ENCODE measurements at places on chromosomes 4 and X.

GRCh38 chrX:13387666-13388494 is 68.0 kb upstream of the ATXN3L start:
- DNase-seq = no peak

GRCh38 chr4:25903900-25904747 is 9.9 kb upstream of the SMIM20 start:
- no peak for DNase-seq

GRCh38 chr4:183831026-183831446 is 74.1 kb upstream of the STOX2 start:
- DNase-seq = no peak

- no peak for DNase-seq
Measured at GRCh38 chrX:143095816-143096215, 70.1 kb downstream of the SPANXN4 start.

- peak; percentile 37 for DNase-seq
Measured at GRCh38 chrX:46957297-46957696, 45.1 kb downstream of the JADE3 start.

GRCh38 chrX:149937871-149938426 is 342 bp downstream of the EOLA2 start:
- no peak for DNase-seq

DNA sequence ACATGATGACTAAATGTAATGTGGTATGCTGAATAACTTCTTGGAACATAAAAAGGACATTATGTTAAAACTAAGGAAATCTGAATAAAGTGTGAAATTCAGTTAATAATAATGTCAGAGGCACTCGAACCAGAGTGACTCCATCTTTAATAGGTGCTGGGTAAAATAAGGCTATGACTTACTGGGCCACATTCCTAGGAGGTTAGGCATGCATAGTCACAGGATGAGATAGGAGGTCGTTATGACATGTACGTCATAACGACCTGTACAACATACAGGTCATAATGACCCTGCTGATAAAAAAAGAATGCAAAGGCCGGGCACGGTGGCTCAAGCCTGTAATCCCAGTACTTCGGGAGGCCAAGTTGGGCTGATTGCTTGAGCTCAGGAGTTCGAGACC is 28.9 kb upstream of the OPHN1 start:
- no peak for DNase-seq

- no peak for DNase-seq
Measured at GRCh38 chr4:117996891-117997290, 37.4 kb upstream of the NDST3 start.

DNA sequence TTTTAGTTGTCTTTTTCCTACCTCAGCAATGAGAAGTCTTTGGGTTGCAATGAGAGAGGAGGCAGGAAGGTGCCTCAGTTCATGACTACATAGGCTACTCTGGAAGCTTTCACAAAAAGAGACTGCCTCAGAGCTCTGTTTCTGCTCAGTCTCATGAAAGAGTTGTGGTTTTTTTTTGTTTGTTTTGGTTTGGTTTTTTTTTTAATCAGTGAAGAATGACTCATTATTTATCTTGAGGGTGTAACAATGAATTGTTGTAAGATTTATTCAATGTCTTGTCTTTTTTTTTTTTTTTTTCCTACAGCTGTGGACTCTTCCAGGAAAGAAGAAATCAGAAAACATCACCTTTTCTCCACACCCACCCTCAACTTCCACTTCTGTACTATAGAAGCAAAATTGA is 67.5 kb upstream of the CXCL13 start:
- DNase-seq = no peak

GRCh38 chr4:36290641-36291040 is 9.2 kb downstream of the DTHD1 start:
- no peak for DNase-seq

- no peak for DNase-seq
Measured at GRCh38 chr4:8143392-8144140, 15.0 kb downstream of the ABLIM2 start.

DNA sequence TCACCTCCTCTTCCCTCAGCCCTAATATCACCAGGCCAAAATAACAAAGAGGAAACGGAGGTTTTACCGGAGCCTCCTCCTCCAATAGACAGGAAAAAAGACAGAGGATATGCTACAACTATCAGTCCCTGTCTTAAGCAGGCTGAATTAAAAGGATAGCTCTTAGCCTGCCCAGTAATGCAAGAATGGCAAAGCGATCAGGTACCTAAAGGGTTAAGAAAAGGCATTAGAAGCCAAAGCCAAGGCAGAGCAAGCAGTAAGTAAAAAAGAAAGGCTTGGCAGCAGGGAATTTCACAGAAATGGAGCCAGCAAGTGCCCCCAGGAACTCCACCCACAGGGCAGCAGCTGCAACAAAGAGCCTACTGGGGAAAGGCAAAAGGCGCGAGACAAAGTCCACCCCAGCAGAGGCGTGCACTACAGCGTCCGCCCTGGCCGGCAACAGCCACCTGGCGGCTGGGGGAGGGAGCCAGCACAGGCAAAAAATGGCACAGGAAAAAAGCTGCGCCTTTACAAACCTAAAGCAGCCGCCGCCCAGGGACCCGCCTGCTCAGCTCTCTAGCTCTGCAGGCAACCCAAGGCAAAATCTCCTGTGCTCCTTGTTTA is 220.6 kb upstream of the ZC4H2 start:
- no peak for DNase-seq

DNA sequence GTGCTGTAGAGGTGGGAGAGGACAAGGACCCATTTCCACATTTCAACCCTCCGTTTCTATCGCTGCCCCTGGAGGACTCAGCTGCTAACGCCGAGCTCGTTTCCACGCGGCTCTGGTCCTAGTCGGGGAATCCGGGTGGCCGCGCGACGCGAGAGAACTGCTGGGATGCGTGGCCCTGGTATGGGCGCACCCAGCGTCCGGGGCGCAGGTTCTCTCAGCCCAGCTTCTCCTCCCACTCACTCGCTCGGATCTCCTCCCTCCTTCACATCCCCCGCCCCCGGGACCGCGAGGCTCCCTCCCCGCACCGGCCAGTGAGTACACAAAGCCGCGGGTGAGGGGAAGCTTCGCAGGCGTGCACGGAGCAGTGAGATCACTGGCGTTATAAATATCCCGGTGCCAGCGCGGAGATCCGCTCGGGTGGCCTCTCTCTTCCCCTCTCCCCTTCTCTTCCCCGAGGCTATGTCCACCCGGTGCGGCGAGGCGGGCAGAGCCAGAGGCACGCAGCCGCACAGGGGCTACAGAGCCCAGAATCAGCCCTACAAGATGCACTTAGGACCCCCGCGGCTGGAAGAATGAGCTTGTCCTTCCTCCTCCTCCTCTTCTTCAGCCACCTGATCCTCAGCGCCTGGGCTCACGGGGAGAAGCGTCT is at the start of gene FGF5:
Gene FGF5, plus strand, starts transcription at position 412 of the 649 bp plus-strand sequence. Its CDS starts 161 bp downstream, at position 573.
- peak; percentile 52 for DNase-seq

GRCh38 chrX:71998836-71999509 is 88.3 kb downstream of the NHSL2 start:
- no peak for DNase-seq

GRCh38 chrX:129777218-129778030 is 2.3 kb upstream of the SASH3 start:
- no peak for DNase-seq

DNA sequence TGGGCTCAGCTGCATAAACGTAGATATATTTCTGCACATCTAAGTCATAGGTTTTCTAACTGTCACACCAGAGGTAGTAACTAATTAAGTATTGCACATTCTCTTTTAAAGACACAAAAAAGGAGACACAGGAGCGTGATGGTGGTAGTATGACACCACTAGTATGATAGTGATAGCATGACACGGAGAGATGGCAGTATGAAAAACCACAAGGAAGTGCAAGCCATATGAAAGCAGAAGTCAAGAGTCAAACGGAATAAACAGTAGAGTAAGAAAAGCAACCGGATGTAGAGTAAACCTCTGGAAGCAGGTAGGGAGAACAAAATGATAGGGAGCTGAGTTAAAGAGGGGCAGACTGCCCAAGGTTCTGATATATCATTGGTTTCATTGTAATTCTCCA is 382.2 kb upstream of the INTU start:
- DNase-seq = no peak

GRCh38 chr4:7584606-7585159 is 150.0 kb upstream of the PSAPL1 start:
- no peak for DNase-seq

GRCh38 chr4:165711436-165711835 is 161.6 kb upstream of the TLL1 start:
- no peak for DNase-seq

DNA sequence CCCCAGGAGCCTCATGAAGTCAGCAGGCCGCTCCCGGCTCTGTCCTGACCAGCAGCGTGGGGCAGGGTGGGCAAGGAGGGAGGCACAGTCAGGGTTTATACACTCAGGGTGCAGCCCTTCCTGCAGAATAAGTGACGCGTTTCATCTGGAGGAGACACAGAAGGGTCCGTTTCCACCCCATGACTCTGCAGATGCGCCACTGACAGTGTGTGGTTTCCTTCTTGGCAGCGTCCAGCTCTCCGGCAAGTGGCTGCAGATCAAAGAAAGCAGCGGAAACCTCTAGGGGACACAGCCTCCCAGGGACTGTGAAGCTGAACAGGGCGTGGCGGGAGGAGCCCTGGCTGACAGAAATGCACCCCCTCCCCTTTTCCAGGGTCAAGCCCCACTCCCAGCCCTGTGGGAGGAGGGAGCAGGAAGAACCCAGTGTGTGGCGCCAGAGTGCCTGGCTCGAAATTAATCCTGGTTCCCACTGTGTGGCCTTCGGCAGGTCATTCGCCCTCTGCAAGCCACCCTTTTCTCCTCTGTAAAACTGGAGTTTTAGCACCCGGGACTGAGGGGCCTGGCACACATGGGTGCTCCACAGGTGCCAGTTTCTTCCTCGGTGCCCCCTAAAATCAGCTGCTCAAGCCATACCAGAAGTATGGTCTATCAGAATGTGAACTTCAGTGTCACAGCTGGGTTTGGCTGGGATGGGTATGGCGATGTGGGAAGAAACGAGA is 17.3 kb upstream of the TBC1D14 start:
- DNase-seq = no peak

- no peak for DNase-seq
Measured at GRCh38 chr4:120948382-120948781, 25.9 kb upstream of the PRDM5 start.

DNA sequence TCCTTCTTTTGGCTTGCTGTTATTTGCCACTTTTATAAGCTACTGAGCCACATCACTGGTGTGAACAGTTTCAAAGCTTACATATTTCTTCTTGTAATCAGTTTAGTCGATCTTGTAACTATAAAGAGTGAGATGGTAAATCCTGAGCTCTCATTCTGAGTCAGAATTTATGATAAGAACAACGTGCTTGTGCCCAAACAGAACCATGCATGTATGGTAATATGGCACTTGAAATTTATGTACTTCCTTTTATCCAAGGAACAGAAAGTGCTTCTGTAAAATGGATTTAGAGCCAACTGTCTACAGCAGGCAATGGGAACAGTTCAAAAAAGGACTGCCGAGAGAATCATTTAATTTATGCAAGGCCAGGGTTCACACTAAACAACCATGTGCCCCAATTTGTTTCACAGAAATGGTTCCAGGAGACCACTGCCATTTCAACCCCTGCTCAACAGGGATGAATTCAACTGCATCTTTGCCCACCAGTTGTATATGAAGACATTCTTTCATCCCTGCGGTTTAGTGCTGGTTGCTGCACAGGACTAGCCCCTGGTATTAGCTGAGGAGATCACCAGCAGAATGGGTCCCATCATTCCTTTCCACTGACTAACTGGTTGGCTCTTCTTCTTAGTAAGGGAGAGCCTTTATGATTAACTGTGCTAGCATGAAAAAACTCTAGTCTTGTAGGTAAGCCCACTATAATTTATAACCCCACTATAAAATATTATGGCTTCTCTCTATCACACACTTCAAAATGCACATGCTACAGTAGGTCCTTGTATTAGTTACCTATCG is 162.9 kb upstream of the PGRMC2 start:
- no peak for DNase-seq

DNA sequence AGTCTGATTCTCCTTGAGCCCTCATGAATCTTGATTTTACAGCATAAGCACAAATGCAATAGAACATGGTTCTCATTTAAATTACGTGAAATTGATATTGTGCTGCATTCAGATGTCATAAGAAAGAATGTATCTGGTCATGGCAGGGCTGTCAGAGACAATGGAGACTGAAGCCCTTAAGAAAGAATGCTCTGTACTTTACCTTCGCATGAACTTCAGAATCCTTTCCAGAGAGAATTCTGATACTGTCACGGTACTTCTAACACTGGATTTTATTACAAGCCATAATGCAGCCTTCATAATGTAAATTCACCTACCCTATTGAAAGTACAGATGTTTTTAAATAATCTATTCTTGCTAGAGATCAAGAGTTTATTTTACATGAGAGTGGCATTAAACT is 677.9 kb upstream of the ADGRL3 start:
- DNase-seq = no peak

- DNase-seq = no peak
Measured at GRCh38 chr4:83369831-83370639, 35.4 kb upstream of the HPSE start.

DNA sequence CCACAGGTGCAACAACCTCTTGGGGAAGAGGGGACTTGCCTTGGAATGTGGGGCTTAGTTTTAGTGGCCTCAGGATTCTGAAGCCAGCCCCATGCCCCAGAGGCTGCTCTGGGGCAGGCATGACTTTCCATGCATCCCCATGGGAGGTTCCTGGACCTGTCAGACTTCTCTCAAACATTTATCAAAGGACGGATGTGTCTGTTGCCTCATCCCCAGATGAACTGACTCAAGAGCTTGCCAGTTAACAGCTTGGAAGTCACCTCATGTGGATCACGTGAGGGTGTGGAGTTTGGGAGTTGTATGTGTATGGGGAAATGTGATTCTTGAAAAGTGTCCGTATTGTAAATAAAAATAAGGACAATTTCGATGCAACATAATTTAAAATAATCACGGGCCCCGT is 341.5 kb downstream of the ARHGAP10 start:
- no peak for DNase-seq
